ENCODE measurements at places on chromosomes 16 and 17.

GRCh38 chr17:6936370-6937028 lies 59.4 kb upstream of the ALOX12 start:
- DNase-seq = no peak

GRCh38 chr17:47208744-47209488 lies at the start of gene MYL4:
Gene MYL4 (plus strand): TSS chr17:47209348. CDS start chr17:47209423, 75 bp downstream.
- DNase-seq = no peak

DNA sequence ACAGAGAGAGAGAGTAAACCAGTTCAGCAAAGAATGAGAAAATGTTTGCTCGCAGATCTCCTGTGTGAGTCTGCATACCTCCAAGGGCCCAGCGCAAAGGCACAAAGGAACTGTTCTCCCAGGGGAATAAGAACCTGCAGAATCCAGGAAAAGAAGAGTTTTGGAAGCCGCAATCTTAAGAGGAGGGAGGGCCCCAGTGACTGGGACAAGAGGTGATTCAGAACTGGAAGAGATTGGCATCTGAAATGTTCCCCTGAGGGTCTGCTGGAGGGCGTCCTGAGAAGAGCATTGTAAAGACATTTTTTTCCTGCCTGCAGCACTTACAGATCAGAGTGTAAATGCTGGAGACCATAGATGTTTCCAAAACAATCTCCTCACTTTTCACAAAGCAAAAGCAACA lies 6.1 kb downstream of the ATMIN start:
- no peak for DNase-seq

- DNase-seq = no peak
These were observed 27.5 kb downstream of the TVP23A start for GRCh38 chr16:10791048-10791447.

GRCh38 chr16:86517652-86518258 lies 7.4 kb downstream of the FOXF1 start:
- DNase-seq = peak; percentile 73
